GM06990 (cell line): ENCODE measurements at places on chromosomes 3 and 15.

DNA sequence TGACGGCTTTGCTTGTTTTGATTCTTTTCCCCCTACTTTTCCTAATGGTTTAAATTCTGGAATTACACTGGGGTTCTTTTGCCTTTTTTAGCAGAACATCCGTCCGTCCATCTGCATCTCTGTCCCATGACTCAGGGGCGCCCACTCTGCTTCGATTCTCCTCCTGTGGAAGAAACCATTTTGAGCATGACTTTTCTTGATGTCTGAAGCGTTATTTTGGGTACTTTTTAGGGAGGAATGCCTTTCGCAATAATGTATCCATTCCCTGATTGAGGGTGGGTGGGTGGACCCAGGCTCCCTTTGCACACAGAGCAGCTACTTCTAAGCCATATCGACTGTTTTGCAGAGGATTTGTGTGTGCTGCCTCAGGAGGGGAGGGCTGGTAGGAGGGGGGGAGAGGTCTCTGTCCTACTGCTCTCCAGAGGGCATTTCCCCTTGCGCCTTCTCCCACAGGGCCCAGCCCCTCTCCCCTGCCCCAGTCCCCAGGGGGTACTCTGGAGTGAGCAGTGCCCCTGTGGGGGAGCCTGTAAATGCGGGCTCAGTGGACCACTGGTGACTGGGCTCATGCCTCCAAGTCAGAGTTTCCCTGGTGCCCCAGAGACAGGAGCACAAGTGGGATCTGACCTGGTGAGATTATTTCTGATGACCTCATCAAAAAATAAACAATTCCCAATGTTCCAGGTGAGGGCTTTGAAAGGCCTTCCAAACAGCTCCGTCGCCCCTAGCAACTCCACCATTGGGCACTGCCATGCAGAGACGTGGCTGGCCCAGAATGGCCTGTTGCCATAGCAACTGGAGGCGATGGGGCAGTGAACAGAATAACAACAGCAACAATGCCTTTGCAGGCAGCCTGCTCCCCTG is 19.5 kb upstream of the BSN start:
- no peak for DNase-seq

DNA sequence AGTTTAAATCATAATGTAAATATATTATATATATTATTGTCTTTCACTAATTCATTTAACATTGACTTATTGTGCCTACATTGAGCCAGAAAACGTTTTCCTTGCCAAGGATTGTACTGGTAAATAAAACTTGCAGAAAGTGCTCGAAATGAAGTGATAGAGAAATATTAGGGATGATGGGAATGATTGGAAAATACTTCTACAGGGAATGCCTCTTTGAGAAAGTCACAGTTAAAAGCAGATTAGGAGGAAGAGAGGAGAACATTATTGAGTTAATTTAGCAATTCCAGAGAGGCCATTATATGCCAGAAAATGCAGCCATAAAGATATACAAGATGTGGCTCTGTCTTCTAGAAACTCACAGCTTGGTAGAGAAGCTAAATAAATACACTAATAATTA is 560.0 kb upstream of the KCNMB2 start:
- no peak for DNase-seq

- no peak for DNase-seq
These were observed 194.5 kb upstream of the CFAP20DC start for GRCh38 chr3:59244343-59244742.

GRCh38 chr3:59262076-59262498 is 212.3 kb upstream of the CFAP20DC start:
- peak; percentile 64 for DNase-seq

- no peak for DNase-seq
These were observed 7.9 kb downstream of the RAB27A start for GRCh38 chr15:55281517-55282228.

DNA sequence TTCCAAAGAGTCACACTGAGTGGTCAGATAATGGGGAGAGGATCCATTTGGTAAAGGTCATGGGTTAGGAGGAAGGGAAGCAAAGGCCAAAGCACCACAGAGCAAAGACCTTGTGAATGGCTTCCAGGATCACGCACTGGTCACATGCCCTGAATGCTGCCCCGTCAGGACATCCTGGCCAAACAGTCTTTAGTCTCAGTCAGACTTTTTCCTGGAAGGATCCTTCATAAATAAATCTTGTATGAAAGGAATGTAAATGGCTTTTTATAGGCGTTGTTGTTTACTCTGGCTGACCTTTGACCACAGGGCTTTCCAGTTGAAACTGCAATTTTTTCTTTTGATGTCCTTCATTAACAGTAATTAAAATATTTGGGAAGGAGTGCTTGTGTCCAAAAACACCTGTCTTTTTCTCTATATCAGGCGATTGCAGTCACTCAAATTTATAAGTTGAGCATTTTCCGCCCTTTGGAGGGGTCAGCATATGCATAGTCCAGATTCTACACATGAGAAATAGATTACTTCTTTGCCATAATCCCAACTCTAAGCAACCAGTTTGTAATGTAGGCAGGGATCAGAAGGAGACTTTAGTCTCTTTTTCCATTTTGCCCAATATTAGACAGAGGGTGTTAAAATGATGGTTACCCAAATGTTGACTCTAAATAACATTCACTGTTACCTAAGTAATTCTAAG is 48.4 kb downstream of the CHAC1 start:
- DNase-seq: no peak

GRCh38 chr15:90875549-90875981 is 7.2 kb downstream of the FURIN start:
- DNase-seq: no peak

DNA sequence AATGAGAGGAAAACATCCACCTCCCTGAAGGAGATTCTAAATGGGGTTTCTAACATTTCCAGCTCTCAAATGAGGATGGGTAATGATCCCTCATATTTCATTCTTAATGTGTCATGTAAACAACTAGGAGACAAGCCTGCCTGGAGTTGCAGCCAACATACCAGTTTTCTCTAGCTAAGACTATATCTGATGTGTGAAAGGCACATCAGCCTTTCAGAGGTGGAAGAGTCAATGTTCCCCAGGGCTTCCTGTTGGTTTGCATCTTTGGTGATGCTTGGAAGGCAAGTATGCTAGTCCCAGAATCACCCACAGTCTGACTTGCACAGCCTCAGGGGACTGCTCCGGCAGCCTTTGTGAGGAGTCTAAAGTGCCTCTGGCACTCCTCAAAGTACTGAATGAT is 921.2 kb downstream of the SQOR start:
- no peak for DNase-seq

DNA sequence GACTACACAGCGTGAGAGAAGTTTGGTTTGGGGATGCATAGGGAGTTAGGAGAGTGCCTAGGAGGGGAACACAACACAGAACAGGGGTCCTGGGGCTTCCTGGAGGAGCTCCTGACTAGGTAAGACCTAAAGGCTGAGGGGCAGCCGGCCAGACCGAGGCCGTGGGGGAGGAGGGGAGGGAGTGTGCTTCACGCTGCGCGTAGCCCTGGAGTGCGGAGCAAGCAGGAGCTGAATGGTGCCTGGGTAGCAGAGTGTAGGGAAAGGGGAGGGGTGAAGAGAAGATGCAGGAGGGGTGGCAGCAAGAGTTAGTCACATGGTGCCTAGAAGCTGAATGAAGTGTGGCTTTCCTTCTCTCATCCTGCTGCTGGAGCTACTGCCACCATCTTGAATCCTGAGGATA is 32.4 kb upstream of the HHATL start:
- no peak for DNase-seq

GRCh38 chr3:111851511-111851954 is 7.5 kb upstream of the PHLDB2 start:
- DNase-seq: no peak

DNA sequence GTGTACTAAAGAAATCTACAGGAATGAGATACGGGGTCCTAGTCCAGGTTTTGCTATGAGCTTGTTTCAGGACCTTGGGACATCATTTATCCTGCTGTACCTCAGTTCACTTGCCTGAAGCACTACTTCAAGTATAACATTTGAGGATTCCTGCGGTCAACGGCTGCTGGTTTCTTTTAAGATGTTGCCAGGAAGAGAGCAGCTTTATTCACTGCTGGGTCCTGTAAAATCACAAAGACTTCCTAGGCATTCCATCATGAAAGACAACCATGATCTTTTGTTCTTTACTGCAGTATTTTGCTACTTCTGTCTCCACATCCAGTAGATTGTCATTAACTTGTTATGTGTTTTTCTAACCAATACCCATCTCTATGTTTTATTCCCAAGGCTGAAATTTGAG is 61.0 kb upstream of the PYDC2 start:
- no peak for DNase-seq

GRCh38 chr15:56232058-56232457 is 11.6 kb downstream of the RFX7 start:
- no peak for DNase-seq

- no peak for DNase-seq
These were observed 76.4 kb upstream of the SLC4A7 start for GRCh38 chr3:27560484-27561056.

DNA sequence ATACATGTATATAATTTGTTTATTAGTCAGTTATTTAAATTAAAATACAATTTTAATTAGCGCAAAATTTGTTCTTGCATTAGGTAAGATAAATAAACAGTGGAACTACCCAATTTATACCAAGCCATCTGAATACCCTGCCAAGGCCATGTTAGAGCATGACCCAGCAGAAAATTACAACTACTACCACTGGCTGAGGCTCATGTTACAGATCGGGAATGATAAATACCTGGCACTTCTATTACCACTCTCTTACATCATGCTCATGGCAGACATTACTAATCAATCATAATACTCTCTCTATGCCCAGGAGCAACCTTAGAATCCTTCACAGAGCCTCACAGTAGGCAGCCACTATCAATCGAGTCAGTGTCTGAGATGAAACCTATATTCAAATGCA is 21.2 kb upstream of the LMOD3 start:
- DNase-seq: no peak

DNA sequence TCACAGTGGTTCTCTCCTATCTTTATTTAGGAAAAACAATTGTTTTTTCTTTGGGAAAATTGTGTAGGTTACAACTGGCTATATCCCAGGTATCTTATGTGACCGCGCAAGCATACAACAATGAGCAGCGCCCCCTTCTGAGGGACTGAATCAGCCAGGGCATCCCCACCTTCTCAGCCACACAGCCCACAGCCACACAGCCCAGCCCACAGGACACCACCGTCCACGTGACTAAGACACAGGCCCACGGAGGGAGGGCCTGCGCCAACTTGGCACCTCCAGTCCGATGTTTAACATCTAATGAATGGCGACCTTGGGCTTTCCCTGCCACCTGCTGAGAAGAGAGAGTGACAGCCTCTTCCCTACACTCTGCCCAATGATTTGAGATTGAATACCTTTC is 68.1 kb downstream of the ATP10A start:
- DNase-seq: no peak

DNA sequence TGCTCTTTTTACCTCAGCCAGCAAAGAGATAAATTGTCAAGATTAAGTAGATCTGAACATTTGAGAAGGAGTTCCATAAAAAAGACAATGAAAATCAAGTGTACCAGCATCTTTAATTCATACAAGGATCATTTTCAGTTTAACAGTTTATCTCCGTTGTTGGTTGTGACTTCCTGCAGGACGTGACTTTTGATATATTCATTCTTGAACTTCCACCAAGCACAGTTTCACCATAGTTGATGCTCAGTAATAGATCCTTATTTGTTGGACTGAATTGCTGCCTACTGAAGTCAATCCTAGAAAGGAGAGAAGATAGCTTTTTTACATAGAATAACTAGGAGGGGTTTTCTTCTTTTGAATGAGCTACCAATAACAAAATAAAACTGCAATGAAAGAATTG is 408.2 kb downstream of the LPP start:
- no peak for DNase-seq

GRCh38 chr3:159947220-159947619 is 41.4 kb upstream of the IL12A start:
- DNase-seq: no peak

GRCh38 chr3:140319739-140320138 is 358.1 kb upstream of the TRIM42 start:
- DNase-seq: no peak

DNA sequence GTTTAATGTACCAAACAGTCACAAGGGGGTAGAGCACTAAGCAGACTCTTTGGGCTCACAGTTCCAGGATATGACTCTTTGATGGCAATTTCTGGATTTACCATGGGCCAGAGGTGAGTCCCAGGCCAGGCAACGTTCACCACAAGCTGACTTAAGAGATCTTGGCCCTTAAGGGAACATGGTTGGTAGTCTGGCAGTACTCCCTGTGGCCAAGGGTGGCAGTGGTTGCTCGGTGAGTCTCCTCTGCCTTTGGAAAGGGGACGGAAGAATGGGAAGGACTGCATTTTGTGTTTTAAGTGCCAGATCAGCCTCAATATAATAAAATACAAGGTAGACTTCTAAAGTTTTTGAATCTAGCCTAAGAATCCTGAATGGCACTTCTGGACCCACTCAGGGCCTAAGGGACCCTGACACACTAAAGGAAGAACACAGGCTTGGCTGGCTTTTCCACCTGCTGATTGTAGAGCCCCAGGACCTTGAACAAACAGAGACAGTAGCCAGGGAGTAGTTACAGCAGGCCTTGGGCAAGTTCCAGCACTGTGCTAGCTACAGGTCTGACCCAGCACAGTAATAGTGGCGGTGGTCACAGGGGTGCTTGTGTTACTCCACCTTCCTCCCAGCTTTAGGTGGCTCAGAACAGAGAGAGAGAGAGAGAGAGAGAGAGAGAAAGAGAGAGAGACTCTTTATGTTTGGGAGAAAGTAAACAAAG is 730.7 kb upstream of the ALCAM start:
- no peak for DNase-seq

- DNase-seq: no peak
These were observed 71.3 kb upstream of the LRTM1 start for GRCh38 chr3:54999159-54999558.

GRCh38 chr3:130425484-130425883 is 80.0 kb downstream of the COL6A5 start:
- DNase-seq: no peak

- DNase-seq: no peak
These were observed 102.9 kb downstream of the ADCY5 start for GRCh38 chr3:123346021-123346420.

DNA sequence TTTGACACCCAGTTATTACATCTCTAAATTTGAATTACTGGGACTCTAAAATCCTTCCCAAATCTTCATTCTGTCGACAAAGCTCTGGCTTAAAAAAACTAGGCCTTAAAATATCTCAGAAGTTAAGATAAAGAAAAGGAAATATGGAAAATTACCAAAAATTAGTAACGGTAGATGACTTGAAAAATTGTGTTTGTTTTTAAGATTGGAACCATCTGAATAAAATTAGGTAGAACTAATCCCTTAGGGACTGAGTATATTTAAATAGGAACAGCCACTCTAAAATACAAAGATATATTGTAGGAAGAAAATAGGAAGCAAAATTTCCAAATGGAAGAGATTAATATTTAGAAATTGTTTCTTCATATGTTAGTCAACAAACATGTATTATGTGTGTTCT is 45.1 kb upstream of the CHMP2B start:
- DNase-seq: no peak

GRCh38 chr3:73499787-73500186 is 125.0 kb downstream of the PDZRN3 start:
- peak; percentile 25 for DNase-seq

- DNase-seq: no peak
These were observed 12.3 kb downstream of the RBP1 start for GRCh38 chr3:139527265-139527664.

- no peak for DNase-seq
These were observed 340.2 kb upstream of the CBLB start for GRCh38 chr3:106208967-106209366.

GRCh38 chr3:134407239-134407625 is 33.0 kb upstream of the AMOTL2 start:
- DNase-seq: no peak

GRCh38 chr15:52153900-52154895 is 37.0 kb downstream of the GNB5 start:
- no peak for DNase-seq
